H1 (cell line): ENCODE measurements at places on chromosomes 2 and 18.

DNA sequence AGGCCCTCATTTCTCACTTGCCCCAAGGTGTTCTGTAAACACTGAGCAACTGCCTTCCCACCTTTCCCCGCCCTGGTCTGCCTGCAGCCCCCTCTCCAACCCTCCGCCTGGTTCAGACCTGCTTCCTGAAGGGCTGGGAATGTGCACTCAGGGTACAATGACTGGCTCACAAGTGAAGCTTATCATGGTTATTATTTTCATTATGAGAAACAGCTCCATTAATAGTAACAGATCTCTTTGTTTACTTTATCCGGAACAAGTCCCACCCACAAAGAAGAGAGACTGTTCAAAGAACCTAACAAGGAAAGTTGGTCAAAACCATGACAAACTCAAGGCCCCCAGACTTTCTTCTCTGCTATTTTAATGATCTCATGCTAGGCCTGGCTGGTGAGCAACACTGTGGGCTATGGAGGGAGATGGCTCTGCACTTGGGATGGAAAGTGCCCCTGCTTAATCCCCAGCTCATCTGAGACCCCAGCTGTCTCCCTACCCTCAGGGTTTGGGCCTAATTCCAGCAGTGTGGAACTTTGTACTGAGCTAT lies 36.7 kb downstream of the ARHGAP25 start:
- no peak for DNase-seq

DNA sequence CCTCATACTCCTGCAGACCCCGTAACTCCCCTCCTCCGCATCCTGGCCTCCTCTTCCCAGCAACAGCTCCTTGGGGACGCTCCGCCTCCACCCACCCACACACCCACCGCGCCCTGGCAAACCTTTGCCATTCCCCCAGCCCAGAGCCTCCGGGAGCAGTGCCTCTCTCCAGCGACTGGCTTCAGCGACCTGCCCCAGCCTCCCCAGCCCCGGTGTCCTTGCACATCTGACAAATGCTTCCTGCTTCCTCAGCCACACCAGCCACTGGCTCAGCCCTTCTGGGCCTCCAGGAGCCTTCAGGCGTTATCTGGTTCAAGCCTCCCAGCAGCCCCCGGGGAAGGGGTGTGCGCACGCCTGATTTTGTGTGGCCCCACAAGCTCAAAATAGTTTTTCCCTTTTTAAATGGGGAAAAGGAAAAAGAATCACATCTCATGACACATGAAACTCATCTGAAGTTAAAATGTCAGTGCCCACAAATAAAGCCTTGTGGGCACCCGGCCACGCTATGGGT lies 14.2 kb downstream of the ESPNL start:
- no peak for DNase-seq

DNA sequence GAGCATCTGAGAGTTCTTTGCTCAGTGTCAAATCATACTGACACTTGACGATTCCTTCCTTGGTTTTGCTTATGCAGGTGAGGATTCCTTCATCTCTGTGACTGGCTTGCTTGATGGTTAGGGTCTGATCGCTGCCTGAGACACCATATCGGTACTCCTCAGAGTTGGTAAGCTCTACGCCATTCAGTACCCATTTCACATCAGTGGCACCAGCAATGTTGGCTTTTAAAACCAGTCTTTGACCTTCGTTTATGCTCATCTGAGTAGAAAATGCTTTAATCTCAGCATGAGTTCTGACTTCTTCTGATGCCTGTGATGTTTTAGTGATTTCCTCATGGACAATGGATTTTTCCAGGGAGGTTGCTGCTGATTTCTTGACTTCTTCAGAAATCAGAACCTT lies 48.4 kb downstream of the PLEKHA3 start:
- DNase-seq, result no peak

GRCh38 chr18:49476664-49477411 lies 10.2 kb downstream of the C18orf32 start:
- no peak for DNase-seq

- DNase-seq, result no peak
Measured at GRCh38 chr2:226125176-226125883, 674.3 kb downstream of the IRS1 start.

DNA sequence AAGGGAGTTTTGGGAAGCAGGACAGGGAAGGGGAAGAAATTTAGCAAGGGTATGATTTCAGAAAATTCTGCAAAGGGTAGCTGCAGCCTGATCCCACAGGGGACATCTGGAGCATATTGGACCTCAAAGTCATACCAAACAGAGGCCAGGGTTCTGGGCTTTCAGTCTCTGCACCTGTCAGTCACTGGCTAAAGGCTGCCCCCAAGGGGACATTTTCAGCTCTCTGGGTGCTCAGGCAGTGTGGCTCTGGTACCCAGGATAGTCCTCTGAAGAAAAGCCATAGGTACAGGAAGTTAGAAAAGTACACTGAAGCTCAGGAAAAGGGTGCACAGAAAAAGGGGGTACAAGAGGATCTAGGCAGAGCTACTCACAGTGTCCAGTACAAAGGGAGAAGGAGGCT lies 149.2 kb downstream of the INSIG2 start:
- DNase-seq, result no peak

GRCh38 chr2:193103064-193103463 lies 908.3 kb upstream of the TMEFF2 start:
- no peak for DNase-seq
